ENCODE measurements at places on chromosomes 12 and 14.

DNA sequence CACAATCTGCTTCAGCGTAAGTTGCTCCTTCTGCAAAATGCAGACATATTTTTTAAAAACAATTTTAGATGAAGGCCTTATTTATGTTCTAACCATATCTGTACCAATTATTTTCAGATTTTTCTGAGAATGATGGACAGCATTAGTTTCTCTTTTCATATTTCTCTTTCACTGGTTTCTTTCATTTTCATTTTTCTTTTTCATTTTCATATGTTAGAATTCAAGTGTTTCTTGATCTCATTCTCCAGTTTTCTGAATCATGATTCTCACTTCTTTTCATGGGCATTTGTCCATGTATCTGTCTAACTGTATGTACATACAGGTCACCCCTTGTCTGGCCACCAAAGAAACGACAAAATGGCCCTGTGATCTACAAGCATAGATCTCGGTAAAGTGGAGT lies 346.6 kb downstream of the NAV3 start:
- DNase-seq, result no peak

DNA sequence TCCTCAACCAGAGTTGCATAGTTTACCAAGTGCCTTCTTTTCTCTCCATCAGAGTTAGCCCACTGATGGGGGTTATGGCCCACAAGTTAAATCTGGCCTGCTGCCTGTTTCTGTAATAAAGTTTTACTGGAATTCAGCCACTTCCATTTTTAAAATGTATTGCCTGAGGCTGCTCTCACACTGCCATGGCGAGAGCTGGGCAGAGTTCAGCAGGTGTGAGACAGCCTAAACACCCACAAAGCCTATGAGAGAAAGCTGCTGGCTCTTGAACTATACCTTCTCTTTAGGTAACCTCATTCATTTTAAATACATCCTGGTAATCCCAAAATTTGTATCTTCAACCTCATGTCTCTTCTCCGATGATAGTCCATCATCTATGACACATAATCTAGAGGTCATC lies 86.1 kb downstream of the BCL2L14 start:
- DNase-seq, result no peak

- DNase-seq, result peak; percentile 100
Measured at GRCh38 chr12:52050758-52051541, at the start of gene NR4A1. NR4A1 (plus strand) TSS chr12:52051442; CDS start chr12:52054329, 2,887 bp downstream.

- DNase-seq, result peak; percentile 46
Measured at GRCh38 chr14:61695695-61696527, 598 bp downstream of the HIF1A start.

DNA sequence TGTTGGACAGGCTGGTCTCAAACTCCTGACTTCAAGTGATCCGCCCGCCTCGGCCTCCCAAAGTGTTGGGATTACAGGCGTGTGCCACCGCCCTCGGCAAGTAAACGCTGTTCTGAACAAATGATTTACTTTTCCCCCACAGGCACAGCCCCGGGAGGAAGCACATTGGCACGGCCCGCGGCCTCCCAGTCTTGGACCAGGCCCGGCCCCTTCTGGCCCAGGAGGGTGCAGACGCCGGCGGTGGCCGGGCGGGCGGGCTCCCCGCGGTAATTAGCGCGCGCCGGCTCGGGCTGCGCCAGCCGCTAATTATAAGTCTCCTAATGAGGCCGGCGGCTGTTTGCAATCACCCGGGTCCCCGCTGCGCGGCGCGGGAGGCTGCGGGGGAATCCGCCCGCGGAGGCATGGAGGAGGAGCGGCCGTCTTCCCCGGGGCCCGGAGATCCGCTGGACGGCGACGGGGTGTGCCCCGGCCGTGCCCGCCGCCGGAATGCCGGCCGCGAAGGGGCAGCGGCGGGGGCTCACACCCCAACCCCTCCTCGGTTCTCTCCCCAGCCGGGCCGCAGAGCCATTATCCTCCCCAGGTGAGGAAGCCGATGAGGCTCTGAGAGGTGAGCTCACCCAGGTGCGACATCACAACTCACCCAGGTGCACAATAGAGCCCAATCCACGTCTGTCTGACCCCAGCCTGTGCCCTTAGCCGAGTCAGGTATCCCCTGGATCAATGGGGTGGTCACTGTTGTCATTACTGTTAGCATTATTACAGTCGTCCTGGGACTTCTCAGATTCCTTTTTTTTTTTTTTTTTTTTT lies 3.3 kb upstream of the POP5 start:
- DNase-seq, result peak; percentile 49
